Stimulated activated CD4-positive, alpha-beta T cell treated with anti-CD3 and anti-CD28 coated beads, TNF-alpha, amount 100 ng/mL, for 48 hours (primary cell): ENCODE measurements at places on chromosomes 3 and 15.

DNA sequence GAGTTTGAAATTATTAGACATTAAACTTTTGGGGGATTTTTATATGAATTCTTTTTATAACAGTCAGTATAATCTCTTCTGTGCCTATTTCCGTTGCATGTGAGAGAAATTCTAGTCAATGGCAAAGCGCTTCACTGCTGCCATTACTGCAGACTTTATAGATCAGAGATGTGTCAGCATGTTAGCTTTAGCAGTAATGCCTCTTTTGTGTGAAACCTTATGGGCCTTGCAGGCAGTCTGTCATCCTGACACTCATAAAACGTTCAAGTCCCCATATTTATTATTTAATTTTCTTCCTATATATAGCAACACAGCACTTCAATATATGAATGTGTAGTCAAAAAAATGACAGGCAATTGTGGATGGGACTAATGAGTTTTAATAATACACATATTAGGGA lies 191.0 kb downstream of the NLGN1 start:
- DNase-seq = no peak

DNA sequence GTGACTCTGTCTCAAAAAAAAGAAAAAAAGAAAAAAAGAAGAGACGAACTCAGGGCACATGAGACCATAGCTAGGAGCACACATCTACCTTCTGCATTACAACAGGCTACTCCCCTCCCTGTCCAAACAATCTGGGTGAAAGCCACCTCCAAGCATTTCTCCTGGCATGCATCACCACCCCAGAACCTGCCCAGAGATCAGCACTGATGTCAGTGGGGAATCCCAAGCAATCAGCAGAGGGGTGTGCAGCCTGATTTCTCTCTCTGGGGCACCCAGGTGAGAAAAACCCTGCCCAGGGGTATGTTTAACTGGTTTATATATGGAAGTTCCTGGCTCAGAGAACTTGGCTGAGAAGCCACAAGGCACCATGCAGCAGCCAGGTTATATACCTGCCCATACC lies 59.4 kb downstream of the CDC25A start:
- DNase-seq = no peak

- no peak for DNase-seq
Measured at GRCh38 chr3:8840556-8840955, 71.1 kb upstream of the OXTR start.

GRCh38 chr15:80778621-80778963 lies 578 bp upstream of the CEMIP start:
- no peak for DNase-seq

- DNase-seq = peak; percentile 6
Measured at GRCh38 chr3:33277193-33277882, at the start of gene FBXL2. Gene FBXL2 (plus strand): TSS chr3:33277442. CDS start chr3:33277513, 71 bp downstream.

DNA sequence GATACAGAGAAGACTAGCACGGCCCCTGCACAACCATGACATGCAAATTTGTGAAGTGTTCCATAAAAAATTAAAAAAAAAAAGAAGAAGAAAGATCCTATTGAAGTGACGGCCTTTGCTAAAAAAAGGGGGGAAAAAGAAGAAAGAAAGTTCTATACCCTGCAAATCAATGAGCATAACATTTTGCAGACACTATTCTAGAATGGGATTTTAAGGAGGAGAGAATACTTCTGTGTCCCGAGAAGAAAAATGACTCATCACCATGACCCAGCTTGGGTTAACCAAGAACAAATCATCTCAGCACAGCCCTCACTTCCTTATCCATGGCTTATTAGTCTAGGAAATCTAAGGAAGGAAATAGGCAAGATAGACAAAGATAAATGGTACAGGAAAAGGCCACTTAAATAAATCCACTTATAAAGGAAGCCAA lies 7.4 kb upstream of the SH3BP5 start:
- no peak for DNase-seq

- no peak for DNase-seq
Measured at GRCh38 chr3:94064243-94064860, 1.5 kb downstream of the NSUN3 start.

DNA sequence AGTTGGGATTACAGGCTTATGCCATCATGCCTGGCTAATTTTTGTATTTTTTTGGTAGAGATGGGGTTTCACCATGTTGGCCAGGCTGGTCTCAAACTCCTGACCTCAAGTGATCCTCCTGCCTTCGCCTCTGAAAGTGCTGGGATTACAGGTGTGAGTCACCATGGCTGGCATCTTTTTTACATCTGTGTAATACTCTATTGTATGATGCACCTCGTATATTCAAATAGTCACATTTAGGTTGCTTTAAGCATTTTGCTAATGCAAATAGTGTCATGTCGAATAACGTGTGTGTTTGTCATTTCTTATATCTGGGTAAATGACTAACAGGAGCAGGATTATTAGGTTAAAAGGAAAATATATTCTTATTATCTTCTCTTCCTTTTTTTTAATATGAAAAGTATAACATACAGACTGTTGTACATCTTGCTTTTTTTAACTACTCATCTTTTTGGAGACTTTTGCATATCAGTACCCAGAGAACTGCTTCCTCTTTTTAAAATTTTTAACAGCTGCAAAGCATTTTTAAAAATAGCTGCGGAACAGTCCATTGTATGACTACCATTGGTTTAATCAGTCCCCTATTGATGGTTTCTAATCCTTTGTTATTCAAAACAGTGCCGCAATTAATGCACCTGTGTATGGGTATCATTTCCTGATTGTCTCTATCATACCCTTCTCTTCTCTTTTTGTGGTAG lies 13.4 kb downstream of the SCAMP5 start:
- no peak for DNase-seq

DNA sequence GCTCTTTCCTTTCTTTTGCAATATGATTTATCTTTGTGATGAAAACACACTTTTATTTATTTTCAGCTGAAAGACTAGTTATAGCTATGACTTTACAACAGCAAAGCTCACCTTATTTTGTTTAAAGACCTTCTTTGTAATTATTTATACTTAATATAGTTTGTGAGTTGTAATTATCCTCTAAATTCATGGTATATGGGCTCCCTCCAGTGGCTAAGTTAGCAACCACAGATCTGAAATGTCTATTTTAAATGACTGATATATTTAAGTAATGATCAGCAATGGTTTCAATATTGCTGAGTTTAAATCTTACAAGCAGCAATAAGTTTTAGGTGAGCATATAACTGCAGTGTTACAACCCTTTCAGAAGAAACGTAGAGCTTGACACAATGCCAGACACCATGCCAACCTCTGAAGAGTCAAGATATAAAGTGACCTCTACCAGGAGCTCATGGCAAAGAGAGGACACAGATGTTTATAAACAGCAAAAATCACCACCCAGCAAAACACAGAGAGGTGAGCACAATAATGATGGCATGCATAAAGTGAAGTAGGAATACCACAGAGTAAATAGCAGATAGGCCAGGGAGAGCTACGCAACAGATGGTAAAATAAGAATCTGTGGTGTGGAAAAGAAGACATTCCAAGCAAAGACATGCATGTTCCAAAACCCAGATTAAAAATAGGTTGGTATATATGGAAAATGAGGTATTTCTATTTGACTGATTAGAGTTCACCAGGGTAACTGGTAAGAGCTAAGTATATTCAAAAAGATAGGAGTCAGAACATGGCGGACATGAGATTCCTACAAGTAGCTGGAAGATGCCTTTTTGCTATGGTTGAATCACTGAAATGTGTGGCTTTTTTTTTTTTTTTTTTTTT lies 143.7 kb upstream of the ZNF385D start:
- DNase-seq = no peak

- no peak for DNase-seq
Measured at GRCh38 chr3:151210676-151211381, 7.8 kb upstream of the GPR171 start.

- no peak for DNase-seq
Measured at GRCh38 chr3:52093756-52094545, 37.6 kb upstream of the DUSP7 start.

DNA sequence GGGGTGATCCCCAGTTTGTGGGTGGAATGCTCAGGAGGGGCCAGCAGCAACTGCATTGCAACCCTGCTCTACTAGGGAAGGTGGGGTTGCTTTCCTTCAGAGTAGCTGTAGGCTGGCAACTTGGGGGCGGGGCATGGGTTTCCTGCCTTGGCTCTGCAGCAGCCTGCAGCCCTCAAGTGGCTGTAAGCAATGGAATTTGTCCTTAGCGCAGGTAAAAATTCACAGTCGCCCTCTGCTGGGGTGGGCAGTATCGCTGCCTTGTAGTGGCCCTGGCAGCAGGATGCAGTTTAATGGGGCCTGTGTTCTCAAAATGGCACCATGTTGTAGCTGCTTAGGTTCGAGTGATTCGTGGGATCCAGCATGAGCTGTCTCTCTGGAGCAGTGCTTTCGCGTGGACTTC lies 29.8 kb downstream of the STT3B start:
- DNase-seq = peak; percentile 19

DNA sequence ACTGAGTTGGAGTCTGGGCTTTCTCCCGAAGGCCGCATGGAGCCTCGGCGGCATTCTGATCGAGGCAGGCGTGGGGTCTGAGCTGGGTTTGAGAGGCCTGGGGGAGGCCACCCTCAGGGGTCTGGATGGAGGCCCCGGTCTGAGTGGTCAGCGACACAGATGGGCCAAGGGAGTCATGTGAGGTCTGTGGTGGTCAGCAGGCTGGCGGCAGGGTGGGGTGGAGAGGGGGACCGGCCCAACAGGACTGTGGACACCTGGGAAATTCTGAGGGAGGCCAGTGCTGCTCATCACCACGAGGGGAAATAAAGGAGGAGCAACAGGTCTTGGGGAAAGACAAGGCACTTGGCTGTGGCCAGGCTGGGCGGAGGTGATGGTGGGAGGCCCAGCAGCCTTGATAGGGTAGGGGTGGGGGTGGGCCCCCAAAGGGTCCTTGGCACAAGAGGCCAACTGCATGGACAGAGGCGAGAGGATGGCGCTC lies 16.2 kb downstream of the CTSH start:
- no peak for DNase-seq

DNA sequence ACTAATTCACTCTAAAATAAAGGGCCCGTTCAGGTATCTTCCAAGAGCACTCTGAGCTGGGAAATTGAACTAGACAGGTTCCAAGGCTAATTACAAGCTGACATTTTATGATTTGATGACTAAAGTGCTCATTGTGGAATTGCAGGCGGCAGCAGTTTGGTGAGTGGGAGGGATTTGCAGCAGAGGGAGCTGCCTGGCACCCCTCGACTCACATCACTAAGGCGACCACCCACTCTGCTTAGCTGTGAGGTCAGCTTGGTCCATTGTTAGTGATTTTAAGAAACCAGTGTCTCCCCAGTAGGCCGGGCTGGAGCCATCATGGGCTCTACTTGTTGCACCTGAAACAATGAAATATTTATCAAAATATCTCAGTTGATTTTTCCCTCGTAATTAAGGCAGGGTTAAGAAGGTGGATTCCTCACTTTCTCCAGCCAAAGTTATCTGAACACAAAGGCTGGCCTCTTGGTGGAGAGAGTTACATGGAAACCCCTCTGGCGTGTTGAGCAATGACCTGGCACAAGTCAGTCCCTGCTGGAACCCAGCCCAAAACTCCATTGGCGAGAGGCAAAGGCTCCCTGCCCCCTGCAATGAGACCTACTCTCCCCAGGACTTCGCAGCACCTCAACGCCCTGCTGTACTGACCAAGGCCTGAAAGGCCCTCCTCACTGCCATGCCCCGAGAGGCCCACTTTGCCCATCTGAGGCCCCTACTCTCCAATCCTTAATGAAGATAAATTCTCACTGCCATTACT lies 65.0 kb upstream of the ATP2B2 start:
- DNase-seq = no peak

DNA sequence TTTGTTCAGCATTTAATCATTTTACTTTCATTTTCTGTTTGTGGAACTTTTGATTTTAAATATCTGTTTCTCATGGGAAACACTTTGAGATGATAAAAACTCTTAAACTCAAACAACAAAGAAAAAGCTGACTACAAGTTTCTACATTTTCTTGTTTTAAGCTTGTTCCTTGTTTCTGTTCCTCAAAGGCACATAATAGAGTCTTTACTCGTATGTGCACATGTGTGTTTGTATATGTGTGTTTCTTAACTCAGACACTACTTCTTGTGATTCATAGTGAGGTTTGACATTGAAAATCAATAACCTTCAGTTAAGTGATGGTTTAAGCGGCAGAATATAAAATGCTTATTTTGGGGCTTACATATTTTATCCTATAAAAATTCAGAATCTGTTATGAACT lies 786.7 kb upstream of the EPHA6 start:
- no peak for DNase-seq

- DNase-seq = no peak
Measured at GRCh38 chr15:71333839-71334238, 218.6 kb downstream of the THSD4 start.

DNA sequence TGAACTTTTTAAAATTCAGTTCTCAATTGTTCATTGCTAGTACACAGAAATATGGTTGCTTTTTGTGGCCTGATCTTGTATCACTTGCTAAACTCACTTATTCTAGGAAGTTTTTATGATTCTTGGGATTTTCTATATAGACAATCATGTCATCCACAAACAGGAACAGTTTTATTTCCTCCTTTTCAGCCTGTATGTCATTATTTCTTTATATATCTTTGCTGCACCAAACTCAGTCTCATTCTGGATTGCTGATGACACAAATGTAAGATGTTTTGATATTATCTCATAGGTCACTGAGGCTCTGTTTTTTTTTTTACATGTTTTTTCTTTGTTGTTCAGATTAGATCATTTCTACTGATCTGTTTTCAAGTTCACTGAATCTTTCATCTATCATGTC lies 71.7 kb downstream of the TTBK2 start:
- no peak for DNase-seq

- no peak for DNase-seq
Measured at GRCh38 chr15:99445272-99445850, 120.4 kb upstream of the MEF2A start.

DNA sequence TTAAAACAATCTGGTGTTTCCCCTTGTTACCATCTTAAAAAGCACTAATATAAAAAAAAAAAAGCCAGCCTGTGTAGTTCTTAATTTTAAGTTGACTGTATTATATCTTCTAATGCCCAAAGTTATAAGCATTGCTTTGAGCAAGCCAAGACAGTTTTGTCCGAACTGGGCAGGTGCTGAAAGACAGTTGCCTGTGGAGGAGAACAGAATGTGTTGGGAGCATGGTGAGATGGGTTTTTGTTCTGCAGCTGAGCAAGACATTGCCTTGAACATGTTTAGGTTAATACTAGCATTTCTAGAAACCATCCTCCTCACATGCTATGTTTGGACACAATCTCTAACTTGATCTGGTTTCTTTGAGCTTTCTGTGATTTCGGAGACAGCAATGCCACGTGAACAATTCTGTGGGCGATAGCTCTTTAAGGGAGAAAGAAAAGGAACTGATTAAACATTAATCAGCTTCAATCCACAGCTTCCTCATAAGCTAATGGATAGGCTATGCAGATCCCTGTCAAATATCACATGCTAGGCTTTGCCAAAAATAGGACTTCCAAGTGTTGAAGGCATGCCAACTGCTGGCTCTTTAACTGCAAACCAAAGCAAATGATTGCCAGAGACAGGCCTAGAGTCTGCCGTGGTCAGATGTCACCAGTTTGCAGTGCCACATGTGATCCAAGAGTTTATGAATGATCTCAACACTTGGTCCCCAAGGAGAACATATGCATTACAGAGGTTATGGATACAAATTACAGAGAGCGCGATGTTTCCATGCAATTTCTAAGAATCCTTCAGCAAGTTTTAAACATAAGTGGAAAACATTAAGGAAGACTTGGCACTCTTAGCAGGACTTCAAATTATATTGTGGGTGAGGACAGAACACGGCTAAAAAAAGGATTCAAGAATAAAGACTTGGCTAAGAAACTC lies 428.1 kb downstream of the ROBO2 start:
- DNase-seq = no peak

GRCh38 chr15:38093931-38094330 lies 158.7 kb upstream of the SPRED1 start:
- no peak for DNase-seq

GRCh38 chr3:18354701-18355100 lies 70.4 kb downstream of the SATB1 start:
- DNase-seq = no peak
